ENCODE measurements at places on chromosomes 2 and 18.

DNA sequence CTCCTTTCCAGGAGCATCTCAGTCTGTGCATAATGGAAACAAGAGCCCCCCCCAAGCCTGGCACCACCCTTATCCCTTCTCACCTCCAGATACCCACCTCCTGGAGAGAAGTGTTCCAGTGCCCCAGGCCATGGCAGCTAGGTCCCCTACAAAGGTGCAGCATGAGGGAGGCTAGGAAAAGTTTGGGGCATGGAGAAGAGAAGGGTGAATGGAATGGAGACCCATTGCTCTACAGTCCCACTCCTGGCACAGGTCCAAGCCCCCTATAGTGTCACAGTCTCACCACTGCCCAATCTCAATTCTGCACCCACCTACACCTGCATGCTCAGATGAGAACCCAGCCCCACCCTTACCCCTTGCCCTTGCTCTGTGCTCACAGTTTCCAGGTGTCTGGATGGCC, 897 bp downstream of the SLC23A3 start:
- DNase-seq, result no peak

- no peak for DNase-seq
These were observed 2.3 kb upstream of the NBAS start for GRCh38 chr2:15563227-15564100.

GRCh38 chr18:72762515-72763122, 105.2 kb downstream of the NETO1 start:
- no peak for DNase-seq

DNA sequence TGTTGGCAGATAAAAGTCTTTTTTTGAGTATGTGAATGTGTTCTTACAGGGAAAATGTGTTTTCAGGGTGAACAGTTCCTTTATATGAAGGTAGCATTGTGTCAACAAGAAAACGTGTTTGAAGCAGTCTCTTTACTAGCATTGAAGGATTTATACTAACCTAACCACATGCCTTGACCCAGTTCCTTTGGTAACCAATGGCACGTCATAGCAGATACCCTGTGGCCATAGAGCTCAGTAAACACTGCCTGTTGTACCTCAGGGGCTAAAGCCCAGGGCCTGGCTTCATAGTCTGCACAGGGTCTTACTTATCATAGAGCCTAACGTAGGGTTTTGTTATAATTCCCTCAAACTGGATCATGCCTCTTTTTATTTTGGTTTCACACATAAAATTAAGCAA, 32.1 kb upstream of the NFU1 start:
- no peak for DNase-seq

GRCh38 chr18:78378983-78379382, 600.6 kb upstream of the SALL3 start:
- no peak for DNase-seq

DNA sequence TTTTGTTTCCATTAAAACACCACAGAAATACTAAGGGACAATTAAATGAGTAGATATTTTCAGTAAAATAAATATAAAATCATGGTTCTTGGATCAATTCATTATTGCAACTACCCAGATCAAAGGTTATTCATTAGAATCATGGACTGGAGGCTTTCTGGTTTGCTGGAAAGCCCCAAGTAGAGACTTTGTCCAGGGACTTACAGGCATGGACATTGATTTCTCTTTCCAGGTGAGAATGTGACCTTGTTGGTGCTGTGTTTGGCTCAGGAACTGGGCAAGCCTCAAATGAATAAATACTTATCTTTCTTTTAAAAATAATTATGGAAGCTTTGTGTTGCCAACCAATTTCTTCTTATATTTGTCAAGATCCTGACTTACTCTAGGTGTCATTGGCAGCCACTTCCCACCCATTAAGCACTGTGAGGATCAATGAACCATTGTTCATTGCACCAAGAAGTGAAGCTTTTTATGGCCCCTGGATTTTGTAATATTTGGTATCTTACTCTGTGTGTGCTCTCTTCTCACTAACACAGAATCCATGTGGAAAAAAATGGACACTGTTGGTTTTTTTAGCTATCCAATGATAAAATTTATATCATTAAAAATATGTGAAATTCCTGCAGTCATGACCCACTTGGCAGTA, 205.8 kb upstream of the NRXN1 start:
- no peak for DNase-seq

DNA sequence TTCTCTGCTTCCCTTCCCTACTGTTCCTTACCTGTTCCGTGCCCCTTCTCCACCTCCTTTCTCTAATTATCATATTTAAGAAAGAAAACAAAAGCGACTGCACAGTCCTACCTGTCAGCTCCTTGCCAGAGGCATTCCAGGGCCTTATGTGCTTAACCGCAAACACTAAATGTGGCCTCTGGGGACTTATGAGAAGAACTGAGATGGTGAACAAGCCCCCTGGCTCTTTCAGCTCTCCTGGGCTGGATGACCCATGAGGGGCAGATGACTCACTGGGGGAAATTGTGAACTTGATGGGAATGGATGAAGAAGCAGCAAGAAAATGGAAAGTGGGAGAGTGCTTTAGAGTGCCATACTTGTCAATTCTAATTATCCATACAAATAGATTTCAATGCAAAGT, 106.3 kb upstream of the LYPD1 start:
- DNase-seq, result peak; percentile 23

DNA sequence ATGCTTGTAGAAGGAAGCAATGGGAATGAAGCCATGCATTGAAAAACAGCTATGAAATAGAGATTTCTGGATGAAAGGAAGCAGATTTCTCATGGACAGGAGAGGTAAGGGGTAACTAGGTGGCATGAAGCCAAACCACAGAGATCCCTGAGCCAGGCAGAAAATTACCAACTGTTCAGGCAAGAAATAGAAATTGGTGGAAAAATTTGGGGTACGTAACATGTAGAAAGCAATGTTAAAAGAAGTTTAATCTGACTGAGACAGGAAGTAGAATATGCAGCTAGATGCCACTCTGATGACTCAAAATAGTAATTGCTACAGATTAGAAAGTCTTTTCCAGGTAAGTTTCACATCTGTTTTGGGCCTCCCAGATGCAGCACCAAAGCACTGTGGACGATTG, 928.5 kb upstream of the CELF4 start:
- DNase-seq, result peak; percentile 4

- no peak for DNase-seq
These were observed 32.0 kb upstream of the SKOR2 start for GRCh38 chr18:47283476-47283875.

DNA sequence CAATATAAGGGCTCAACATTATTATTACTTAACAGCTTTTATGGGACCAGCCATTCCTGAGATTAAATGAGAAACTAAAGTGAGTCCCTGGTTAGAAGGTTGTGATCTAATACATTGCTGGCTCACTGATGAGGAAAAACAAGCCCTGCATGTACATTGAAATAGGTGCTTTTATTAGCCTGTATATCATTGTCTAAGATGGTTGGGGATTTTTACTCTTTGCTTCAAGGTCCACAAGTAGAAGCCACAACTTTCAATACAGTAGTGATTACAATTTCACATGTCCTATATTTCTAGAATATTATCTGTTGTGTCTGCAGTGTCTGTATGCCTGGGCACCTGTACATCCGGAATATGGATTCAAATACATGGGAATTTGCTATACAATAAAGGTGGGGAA, 104.1 kb upstream of the FZD5 start:
- DNase-seq, result no peak

GRCh38 chr2:119659601-119660342, 19.2 kb upstream of the TMEM177 start:
- DNase-seq, result no peak

DNA sequence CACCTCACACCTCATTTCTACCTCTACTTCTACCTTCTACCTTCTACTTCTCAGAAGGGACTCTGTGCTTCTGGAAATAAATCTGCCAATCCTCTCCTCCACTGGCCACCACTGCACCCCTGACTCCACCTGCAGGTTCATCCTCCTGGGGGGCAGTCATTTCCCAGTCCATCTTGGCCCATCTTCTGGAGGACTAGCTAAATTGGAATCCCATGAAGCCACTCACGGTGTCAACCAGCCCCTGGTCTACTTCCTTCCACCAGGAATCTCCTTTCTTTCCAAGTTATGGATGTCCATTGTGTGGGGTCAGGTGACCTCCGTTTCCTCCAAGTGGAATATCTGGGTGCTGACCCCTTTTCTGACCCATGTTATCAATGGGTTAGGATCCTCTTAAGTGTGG, 3.9 kb downstream of the WNT10A start:
- DNase-seq, result no peak
